Peyer's patch (tissue), 4 donors: ENCODE measurements at places on chromosomes 6 and 20. TPM values are rescaled to one million over a fixed set of nuclear protein-coding genes. Genes with fewer than 3 reads are reported as not detected.

The NDUFAF4 gene
- 13.2 TPM for total RNA-seq

The ATRN gene
- 59.5 TPM for total RNA-seq

The OOEP gene
- not detected for total RNA-seq

The DLL1 gene
- 16.3 TPM for total RNA-seq

The FAM83B gene
- total RNA-seq, result 36.6 TPM

The CRISP3 gene
- not detected for total RNA-seq

The ENPP5 gene
- 1.1 TPM for total RNA-seq

The CST7 gene
- 4.7 TPM for total RNA-seq

The GJA10 gene
- not detected for total RNA-seq

DNA sequence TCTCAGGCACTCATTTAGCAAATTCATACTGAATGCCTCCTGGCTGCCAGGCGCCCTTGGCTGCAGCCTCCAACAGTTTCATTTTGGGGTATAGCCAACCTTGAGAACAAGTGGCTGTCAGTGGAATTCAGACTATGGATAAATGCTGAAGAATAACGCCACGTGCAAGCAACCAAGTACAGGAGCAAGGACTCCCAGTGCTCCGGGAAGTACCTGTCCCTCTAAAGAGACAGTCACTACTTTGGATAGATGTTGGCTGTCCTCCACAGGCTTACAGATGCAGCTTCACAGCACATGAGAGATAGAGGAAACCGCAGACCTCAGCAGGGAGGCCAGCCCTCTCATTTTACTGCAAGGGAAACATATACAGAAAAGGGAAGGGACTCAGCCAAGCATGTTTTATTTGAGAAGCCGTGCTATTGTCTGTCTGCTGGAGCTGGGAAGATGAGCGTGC, 658.2 kb downstream of the PTPRT start:
- no peaks in the 10 kb centered on the region for H3K36me3 ChIP-seq
- H3K4me1 ChIP-seq, result no peaks in the 10 kb centered on the region
- H3K27ac ChIP-seq, result no peak overlapping the region

- H3K27ac ChIP-seq, result no peak overlapping the region
- DNase-seq, result no peak
- H3K4me3 ChIP-seq, result no peak overlapping the region
- no peaks in the 10 kb centered on the region for H3K4me1 ChIP-seq
- no peaks in the 10 kb centered on the region for H3K27me3 ChIP-seq
These were observed 90.6 kb upstream of the SYNDIG1 start for GRCh38 chr20:24378661-24379483.

DNA sequence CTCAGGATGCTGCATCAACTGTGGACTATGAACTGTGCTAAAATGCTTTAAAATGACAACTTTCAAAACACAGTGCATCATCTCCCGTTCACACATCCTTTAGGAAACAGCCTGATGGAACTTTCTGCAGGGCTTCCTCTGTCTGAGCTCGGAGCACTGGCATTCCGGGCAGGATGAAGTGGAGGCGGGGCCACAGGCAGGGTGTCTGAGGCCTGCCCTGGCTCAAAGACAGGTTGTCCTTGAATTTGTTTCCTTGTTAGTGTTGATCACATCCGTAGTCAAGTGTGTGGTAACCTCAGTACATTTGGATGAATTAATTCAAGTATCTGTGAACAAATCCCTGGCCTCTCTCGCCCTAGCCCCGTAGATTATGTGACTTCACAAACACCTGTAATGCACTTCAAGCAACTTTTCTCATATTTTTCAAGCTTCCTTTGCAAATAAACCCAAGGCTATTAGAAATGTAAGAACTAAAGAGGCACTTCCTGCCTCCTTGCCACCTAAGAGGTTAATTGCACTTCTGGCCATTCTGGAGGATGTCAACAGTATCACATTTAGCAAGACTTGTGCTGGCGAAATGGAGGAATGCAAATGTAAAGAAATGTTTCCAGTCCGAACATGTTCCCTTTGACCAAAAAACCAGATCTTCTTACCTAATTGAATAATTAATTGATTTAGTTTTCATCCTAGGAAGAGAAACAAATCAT, 3.1 kb downstream of the CD93 start:
- DNase-seq, result no peak
- H3K27ac ChIP-seq, result peak overlapping the region; percentile 62
- H3K27me3 ChIP-seq, result no peaks in the 10 kb centered on the region

- H3K4me3 ChIP-seq, result no peak overlapping the region
- peak overlapping the region; percentile 13 for H3K27ac ChIP-seq
- no peaks in the 10 kb centered on the region for H3K36me3 ChIP-seq
- no peak for DNase-seq
These were observed 9.8 kb downstream of the RAET1E start for GRCh38 chr6:149888093-149888492.

- no peak overlapping the region for H3K27ac ChIP-seq
- DNase-seq, result no peak
- no peaks in the 10 kb centered on the region for H3K36me3 ChIP-seq
- H3K4me3 ChIP-seq, result no peak overlapping the region
These were observed 74.0 kb upstream of the RALGAPA2 start for GRCh38 chr20:20786428-20786827.

DNA sequence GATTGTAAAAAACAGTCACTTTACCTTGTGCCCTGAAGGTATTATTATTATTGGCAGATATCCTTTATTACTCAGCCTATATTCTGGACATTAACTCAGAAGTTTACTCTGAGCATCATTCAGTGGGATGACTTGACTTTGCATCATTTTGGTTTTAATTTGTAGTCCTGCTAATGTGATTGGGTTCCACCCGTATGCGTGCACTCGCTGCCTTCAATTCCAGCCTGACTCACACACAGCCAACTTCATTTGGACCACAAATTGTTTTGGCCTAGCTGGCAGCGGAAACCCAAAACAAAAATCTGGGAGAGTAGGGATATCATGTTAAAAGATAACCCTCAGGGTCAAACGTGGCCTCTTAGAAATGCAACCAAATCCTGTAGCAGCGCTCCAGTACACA, 704.4 kb upstream of the SLC35B3 start:
- no peak overlapping the region for H3K27ac ChIP-seq
- H3K4me3 ChIP-seq, result no peak overlapping the region
- H3K4me1 ChIP-seq, result no peaks in the 10 kb centered on the region
- H3K27me3 ChIP-seq, result no peaks in the 10 kb centered on the region

GRCh38 chr6:38877721-38878120, 162.6 kb downstream of the DNAH8 start:
- H3K27ac ChIP-seq, result no peak overlapping the region
- no peak for DNase-seq
- no peaks in the 10 kb centered on the region for H3K4me1 ChIP-seq
- H3K36me3 ChIP-seq, result no peaks in the 10 kb centered on the region
- H3K4me3 ChIP-seq, result no peak overlapping the region

DNA sequence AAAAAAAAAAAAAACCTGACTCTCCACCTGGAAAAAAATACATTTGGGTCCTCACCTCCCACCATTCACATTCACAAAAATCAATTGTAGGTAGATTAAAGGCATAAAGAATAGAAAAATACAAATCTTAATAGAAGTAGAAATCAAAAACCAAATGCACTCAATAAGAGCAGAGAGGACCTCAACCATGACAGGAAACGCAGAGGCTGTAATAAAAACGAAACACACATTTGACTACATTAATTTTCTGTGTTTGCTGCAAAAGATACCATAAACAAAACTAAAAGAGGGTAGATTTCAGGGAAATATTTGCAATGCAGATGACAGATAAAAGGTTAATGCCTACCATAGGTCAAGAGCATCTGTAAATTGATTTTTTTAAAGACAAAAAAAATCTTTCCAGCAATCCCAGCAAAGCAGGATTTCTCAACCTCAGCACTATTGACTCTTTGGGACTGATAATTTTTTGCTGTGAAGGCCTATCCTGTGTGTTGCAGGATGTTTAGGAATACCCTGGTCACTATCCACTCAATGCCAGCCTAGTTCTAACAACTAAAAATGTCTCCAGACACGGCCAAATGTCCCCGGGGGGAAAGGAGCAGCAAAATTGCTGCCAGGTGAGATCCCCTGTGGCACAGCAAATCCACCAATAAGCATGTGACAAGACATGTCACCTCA, 9.1 kb downstream of the ETV7 start:
- H3K27ac ChIP-seq, result no peak overlapping the region
- H3K27me3 ChIP-seq, result no peaks in the 10 kb centered on the region
- no peaks in the 10 kb centered on the region for H3K4me1 ChIP-seq
- H3K4me3 ChIP-seq, result no peak overlapping the region
- DNase-seq, result no peak

DNA sequence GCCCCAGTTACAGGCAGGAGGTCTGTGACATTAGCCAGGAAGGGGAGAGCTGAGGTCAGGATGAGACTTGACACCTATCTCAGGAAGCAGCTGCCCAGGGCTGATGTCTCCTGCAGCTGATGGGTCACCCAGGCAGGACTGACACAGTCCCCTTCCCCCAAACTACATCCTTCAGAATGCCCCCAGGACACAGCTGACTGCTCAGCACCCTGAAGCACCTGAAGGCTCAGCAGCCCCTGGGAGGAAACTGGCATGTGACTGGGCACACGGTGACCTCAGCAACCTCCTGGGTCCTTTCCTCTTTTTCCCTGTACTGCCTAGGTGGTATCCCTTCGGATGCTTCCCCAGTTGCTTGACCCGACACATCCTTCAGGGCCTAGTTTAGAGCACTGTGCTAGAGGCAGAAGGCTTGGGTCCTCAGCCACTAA, 1.9 kb downstream of the SDC4 start:
- H3K27ac ChIP-seq, result no peak overlapping the region
- H3K4me3 ChIP-seq, result no peak overlapping the region
- H3K36me3 ChIP-seq, result no peaks in the 10 kb centered on the region
- no peaks in the 10 kb centered on the region for H3K4me1 ChIP-seq
- no peaks in the 10 kb centered on the region for H3K27me3 ChIP-seq

DNA sequence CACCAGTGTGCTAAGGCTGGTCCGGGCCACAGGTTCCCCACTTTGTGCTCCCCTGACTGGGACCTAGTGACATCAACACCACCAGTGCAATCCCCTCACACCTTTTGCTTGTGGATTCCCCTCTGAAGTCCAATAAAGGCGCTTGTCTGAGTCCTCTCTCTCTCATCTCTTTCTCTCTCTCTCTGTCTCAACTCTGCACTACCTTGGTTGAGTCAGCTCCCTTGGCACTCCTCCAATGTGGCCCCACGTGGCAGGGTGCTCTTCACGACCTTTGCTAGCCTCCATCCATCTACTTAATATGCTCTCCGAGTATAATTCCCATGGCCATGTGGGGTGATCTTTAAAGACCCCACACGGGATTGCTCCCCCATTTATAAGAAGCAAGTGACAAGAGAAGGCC, 385.0 kb downstream of the CD83 start:
- no peak overlapping the region for H3K4me3 ChIP-seq
- no peaks in the 10 kb centered on the region for H3K27me3 ChIP-seq
- no peak overlapping the region for H3K27ac ChIP-seq

- no peaks in the 10 kb centered on the region for H3K4me1 ChIP-seq
- no peak overlapping the region for H3K4me3 ChIP-seq
- H3K27ac ChIP-seq, result no peak overlapping the region
- no peaks in the 10 kb centered on the region for H3K27me3 ChIP-seq
- no peaks in the 10 kb centered on the region for H3K36me3 ChIP-seq
- DNase-seq, result no peak
These were observed 285.8 kb upstream of the SULF2 start for GRCh38 chr20:48070991-48071652.

- no peaks in the 10 kb centered on the region for H3K36me3 ChIP-seq
- H3K27me3 ChIP-seq, result no peaks in the 10 kb centered on the region
- no peak overlapping the region for H3K4me3 ChIP-seq
- H3K4me1 ChIP-seq, result no peaks in the 10 kb centered on the region
- no peak overlapping the region for H3K27ac ChIP-seq
These were observed 78.0 kb downstream of the DLGAP4 start for GRCh38 chr20:36384022-36384619.

GRCh38 chr20:22159276-22159675, 425.1 kb downstream of the FOXA2 start:
- DNase-seq, result no peak
- no peaks in the 10 kb centered on the region for H3K27me3 ChIP-seq
- no peak overlapping the region for H3K27ac ChIP-seq

DNA sequence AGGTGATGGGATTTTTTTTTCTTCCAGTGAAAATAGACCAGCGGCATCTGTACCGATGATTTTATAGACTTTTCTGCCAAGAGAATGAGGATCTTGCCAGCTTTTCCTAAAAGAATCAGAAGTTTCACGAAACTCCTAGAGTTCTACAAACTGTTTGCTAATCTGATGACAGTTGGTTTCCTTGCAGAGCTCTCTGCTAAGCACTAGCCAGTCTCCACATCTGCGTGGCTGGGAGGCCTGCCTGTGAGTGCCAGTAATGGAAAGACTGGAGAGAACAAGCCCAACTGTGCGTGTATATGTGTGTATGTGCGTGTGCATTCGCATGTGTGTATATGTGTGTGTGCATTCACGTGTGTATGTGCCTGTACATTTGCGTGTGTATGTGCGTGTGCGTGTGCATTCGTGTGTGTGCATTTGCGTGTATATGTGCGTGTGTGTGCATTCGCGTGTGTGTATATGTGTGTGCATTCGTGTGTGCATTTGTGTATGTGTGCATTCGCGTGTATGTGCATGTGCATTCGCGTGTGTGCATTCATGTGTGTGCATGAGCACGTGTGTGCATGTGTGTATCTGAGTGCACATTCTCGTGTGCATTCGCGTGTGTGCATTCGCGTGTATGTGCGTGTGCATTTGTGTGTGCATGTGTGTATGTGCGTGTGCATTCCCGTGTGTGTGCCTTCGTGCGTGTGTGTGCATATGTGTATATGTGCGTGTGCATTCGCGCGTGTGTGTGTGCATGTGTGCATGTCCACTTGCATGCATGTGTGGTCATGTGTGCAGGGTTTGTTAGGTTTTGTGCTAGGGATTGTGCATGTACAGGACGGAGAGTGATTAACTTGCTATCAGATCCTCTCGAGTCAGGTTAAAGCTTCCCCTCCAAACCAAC, 379.4 kb downstream of the TAF4 start:
- H3K36me3 ChIP-seq, result no peaks in the 10 kb centered on the region
- no peaks in the 10 kb centered on the region for H3K4me1 ChIP-seq
- H3K27ac ChIP-seq, result no peak overlapping the region
- no peak overlapping the region for H3K4me3 ChIP-seq
- DNase-seq, result no peak

DNA sequence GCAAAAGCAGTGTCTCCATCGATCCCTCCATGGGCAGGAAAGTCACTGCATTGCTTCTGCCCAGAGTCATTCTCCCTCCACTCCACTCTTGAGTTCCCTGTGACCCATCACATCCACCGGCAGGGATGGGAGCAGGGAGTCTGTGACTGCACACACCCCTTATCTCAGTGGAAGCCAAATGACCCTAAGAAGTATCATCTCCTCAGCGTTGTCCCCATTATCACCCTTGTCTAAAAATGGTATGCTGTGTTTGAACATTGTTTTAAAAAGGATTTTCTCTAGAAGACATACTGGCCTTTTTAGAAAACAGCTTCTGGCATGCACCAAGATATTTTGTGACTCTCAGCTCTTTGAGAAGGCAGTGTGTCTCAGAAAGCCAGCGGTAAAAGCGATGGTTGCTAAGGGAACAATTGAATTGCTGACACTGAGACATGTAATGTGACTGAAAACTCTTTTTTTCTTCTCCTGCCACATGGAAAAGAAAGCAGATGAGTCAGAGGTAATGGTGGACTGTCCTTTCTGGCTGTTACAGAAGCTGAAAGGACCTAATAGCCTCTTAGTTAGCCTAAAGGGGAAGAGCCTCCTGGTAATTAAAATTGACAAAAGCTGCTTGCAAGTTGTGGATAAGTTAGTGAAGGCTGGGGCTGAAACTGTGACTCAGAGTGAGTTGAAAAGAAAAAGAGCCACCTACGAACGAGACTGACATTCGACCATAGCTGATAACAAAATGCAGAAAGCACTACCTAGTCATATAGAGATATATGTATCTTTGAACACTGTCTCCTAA, 120.5 kb downstream of the MAP3K7 start:
- no peaks in the 10 kb centered on the region for H3K27me3 ChIP-seq
- no peak for DNase-seq
